NCI-H524 treated with DMSO at 0.1 percent for 48 hours (cell line): ENCODE measurements at places on chromosomes 6 and 20.
A peak's percentile ranks its signal among the peaks of the same experiment; 100 is the strongest.

DNA sequence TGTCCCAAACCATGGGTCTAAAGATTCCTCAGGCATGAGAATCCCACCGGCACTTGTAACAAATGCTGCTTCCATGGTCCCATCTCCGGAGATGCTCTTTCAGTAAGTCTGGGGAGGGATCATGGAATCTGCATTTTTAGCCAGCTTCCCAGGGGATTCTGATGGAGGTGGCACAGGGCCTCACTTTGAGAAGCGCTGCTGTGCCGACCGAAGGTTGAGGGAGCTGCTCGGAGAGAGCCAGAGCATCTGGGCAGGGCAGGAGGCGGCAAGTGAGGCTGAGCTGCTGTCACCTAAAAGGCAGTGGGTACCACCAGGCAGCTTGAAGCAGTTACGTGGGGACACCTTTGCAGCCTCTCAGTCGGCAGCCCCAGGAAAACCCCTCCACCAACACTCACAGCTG lies 100.2 kb upstream of the CDYL start:
- DNase-seq = no peak

DNA sequence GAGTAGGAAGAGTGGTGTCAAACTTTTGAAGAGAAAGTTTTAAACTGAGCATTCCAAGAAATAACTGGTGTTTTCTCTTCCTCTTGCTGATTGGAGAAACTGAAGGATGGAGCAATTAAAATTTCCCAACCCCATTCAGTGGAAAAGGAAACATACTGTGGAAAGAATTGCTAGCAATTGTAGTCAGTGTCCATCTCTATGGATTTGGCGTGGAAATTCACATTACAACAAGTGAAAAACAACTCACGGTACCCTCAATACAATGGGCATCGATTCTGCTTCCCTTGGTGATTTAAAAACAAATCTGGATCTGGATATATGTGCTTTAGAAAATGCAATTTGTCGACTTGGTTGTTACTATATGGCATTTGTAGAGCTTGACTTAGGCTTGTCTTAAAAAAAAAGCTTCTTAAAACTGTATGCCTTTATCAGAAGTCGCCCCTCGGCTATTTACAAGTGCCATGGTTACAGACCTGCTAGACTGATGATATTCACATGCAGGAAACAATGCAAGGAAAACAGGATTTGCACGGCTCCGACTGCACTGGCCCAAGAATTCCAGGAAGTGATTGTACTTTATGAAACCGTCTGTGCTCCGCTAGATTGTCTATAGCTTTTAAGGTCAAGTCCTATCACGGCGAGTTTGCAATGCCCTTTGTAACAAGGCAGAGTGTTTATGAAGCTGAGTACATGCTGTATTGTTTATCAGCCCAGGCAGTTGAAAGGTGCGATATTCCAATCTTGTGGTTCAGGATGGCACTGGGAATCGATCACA lies 131.7 kb upstream of the PHACTR1 start:
- no peak for DNase-seq

DNA sequence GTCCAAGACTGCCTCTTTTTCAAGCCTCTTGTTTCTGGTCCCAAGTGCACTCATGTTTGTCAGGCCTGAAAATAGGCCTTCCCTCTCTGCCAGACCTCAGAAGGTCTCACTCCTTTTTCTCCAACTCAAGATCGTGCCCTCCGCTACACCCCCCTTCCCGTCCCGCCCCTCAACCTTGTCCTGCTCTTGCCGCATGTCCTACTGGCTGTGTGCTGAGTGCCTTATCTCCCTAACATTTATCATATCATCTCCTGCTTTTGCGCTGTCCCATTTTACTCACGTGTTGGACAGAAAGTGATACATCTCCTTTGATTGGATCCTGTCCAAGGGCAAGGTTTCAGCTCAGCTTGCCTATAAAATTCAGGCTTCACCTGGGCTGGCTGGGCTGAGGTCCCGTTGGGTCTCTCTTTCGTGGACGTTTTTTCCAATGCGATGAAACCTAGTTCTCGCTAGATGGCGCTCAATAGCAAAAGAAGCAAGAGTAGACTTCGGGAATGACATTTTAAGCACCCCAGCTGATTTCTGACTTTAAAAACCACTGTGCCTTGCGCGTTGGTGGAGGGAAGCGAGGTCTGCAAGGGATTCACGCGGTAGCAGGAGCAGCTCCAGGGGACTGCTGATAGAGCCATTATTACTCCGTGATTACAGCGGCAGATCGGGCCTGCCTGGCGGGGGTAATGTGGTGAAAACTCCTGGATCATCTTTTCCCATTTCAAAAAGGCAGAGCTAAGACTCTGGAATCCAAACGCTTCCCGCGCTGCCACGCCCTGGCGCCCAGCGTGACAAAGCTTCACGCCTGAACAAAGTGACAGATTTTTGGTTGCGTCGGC lies 137.6 kb downstream of the IMPG1 start:
- peak; percentile 55 for DNase-seq

GRCh38 chr6:17628873-17629272 lies 28.8 kb downstream of the FAM8A1 start:
- DNase-seq = no peak

DNA sequence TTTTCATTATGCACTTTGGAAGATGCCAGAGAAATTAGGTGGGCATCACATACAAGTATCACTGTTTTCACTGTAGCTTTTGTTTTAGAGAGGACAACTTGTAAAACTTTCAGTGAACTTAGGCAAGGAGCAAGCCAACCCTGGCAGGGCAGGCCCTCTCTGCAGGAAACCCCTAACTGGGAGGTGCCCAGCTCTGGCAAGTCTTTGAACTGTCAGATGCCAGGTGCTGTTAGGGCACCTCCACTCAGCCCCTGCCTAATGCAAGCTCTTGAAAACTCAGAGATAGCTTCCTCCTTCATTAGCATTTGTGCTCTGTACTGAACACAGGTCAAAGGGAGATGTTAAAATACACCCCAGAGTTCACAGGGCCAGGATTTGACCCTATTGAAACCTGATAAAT lies 774.2 kb upstream of the FLRT3 start:
- no peak for DNase-seq

DNA sequence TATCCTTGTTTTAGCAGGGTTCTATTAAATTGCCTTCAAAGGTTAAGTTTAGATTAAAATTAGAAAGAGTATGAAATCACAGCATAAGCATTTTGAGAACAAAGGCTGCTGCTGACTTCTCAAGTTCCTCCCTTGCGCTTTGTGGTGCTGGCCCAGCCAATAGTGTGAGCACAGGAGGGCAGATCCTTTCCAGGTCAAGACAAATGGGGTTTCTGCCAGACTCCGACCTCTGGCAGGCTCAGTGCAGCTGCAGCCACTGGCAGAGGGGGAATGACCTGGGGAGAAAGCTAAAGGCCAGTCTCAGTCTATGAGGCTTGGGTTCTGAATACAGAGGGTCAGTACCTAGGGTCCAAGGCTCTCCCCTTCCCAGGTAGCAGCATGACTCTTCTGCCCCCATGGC lies 27.0 kb downstream of the CLIC5 start:
- no peak for DNase-seq

GRCh38 chr20:10133532-10133931 lies 85.1 kb upstream of the SNAP25 start:
- DNase-seq = no peak

DNA sequence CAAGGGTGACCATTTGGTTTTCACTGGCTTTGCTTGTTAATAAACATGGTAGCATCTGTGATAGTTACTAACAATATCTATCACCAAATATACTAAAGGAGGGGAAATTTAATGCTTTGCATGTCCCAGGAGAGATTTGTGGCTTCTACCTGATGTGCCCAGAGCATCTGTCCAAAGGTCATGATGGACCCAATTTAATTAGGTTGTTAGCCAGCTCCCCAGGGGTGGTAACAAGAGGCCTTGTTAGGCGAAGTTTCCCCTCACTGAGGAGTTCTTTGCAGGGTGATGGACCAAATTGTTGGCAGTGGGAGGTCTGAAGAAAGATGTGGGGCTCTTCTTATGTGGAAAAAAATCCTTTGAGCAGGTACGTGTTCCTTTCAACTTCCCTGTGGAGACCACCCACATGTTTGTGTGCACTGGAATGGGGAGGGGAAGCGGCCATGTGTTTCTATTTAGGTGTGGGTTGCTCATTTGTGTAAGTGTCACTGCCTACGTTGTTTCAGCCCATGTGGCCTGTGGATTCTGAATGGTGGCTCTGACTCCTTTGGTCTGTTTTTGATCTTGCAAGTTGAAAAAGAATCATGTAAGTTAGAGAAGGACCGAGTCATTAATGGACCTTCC lies 137.6 kb downstream of the CLIC5 start:
- DNase-seq = no peak

GRCh38 chr20:61106438-61106837 lies 145.6 kb upstream of the CDH4 start:
- no peak for DNase-seq

- no peak for DNase-seq
Observed at GRCh38 chr6:24655215-24655614, 9.2 kb upstream of the KIAA0319 start.

GRCh38 chr6:157685596-157686280 lies 137.3 kb upstream of the SNX9 start:
- peak; percentile 75 for DNase-seq

- DNase-seq = no peak
Observed at GRCh38 chr6:166655713-166656229, 28.7 kb upstream of the RPS6KA2 start.

GRCh38 chr6:53805725-53806124 lies 10.9 kb downstream of the LRRC1 start:
- DNase-seq = no peak

- no peak for DNase-seq
Observed at GRCh38 chr6:153618371-153619322, 420.4 kb upstream of the OPRM1 start.

DNA sequence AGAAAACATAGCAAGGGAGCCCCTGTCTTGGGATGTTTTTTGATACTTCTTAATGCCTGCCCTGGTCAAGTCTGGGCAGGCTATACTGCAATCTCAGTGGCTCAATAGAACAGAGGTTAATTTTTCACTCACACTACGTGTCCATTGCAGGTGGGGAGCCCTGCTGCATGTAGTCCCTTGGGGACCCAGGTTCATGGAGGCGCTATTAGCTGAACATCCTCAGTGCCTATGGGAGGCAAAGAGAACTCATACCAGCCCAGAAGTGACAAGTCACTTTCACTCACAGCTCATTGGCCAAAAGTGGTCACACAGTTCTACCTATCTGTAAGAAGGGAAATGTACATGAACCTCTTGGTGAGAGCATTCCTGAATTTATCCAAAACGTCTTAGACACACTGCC lies 23.2 kb downstream of the CGA start:
- DNase-seq = no peak

GRCh38 chr20:54148947-54149764 lies 24.6 kb downstream of the CYP24A1 start:
- DNase-seq = no peak

DNA sequence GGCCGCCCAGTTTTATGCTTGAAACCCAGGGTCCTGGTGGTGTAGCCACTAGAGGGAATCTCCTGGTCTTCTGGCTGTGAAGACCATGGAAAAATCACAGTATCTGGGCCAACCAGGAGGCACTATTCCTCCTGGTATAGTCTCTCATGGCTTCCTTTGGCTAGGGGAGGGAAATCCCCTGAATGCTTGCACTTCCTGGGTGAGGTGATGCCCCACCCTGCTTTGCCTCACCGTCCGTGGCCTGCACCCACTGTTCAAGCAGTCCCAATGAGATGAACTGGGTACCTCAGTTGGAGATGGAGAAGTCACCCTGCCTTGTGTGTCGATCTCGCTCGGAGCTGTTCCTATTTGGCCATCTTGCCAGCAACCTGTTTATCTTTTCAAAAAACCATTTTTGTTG lies 10.1 kb upstream of the ZNF337 start:
- DNase-seq = no peak

- no peak for DNase-seq
Observed at GRCh38 chr20:40441771-40442170, 247.3 kb downstream of the MAFB start.

DNA sequence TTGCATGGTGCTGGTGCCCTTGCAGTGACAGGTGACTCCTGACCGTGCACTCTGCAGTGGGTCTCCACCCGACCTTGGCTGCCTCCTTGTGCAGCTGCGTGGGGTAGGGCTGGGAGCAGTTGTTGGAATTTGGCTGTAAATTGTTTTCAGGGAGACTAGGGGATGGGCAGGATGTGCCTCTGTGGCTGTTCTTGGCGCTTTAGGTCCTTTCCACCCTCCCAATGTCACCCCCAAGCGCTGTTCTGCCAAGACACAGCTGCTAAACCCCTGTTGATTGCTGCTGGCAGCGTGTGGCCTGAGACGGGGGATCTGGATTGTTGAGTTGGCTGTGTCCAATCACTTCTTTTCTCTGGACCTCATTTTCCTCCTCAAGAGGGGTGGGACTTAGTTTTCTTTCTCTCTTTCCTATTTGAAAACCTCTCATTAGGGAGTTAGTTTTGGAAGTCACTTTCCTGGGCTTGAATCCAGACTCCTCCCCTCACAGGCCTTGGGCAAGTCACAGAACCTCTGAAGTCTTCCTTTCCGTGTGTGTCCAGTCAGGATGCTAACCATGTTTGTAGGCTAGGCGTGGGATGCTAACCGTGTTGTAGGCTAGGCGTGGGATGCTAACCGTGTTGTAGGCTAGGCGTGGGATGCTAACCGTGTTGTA lies 8.5 kb downstream of the IGF2R start:
- no peak for DNase-seq

GRCh38 chr20:35942243-35942642 lies 12.1 kb downstream of the SCAND1 start:
- peak; percentile 62 for DNase-seq

GRCh38 chr20:56391596-56392131 lies 351 bp downstream of the AURKA start:
- no peak for DNase-seq

DNA sequence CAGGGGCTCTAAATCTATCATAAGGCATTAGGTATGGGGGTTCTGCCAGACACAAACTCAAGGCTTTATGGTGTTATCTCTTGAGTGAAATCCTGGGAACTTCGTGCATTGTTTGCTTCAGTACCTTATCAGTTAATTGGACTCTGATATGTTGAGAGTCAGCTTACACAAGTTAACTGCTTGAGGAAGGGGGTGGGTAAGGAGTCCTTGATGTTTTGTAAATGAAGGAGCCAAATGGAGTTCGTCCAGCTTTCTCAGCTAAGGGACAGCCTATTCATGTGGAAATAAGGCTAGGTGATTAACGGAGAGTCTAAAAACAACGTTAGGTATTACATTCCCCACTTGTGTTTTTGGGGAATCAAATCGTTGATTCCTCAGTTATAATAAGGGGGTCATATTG lies 157.4 kb downstream of the TRIM27 start:
- no peak for DNase-seq

- DNase-seq = no peak
Observed at GRCh38 chr6:118187568-118188164, 280.6 kb downstream of the SLC35F1 start.

DNA sequence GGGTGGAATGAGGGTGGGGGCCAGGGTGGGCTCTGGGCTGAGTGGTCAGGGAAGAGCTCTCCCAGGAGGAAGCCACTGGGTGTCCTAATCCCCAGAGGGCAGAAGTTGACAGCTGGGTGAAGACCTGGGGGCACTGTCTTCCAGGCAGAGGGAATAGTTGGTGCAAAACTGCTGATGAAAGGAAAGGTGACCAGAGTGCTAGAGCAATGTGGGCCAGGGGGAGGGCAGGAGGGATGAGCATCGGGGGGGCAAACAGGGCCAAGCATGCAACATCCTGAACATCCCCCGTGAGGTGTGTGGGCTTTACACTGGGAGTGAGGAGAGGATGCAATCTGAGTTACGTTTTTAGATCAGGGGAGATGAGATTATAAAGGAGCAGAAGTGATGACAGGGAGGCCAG lies 97.8 kb downstream of the NOL4L start:
- DNase-seq = no peak
